Hematopoietic multipotent progenitor cell treated with erythropoietin and hydrocortisone succinate and interleukin-3 and kit ligand, for 4 days (in vitro differentiated cells): ENCODE measurements at places on chromosomes 16 and 17.

- DNase-seq = peak; percentile 31
These were observed 46.7 kb downstream of the SCNN1B start for GRCh38 chr16:23348579-23349469.

GRCh38 chr17:40124279-40125141 is 2.7 kb downstream of the MSL1 start:
- DNase-seq = no peak

GRCh38 chr17:51873302-51873701 is 285.2 kb downstream of the CA10 start:
- DNase-seq = no peak

DNA sequence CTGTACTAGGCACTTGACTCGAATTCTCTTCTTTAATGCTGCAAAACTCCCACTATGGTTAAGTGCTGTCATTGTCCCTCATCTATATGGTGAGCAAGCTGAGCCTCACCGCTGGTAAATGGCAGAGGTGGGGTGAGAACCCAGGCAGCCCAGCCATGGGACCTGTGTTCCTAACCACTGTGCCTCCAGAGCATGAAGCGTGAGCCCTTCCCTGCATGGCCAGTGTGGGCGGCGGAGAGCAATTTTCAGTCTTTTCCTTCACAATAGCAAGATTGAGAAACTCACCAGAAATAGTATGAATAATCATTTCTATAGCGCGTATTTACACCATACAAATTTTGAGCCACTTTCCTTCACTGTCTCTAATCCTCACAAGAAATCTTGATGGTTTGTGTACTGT is 9.2 kb downstream of the BFAR start:
- peak; percentile 58 for DNase-seq

GRCh38 chr17:36124879-36125824 is 21.5 kb downstream of the CCL4 start:
- DNase-seq = no peak

- DNase-seq = peak; percentile 93
These were observed 31.2 kb downstream of the NSMCE1 start for GRCh38 chr16:27237219-27238015.

GRCh38 chr17:16215273-16215964 is at the start of gene NCOR1:
Gene NCOR1 (minus strand): TSS chr17:16215534. CDS start chr17:16194569, 20,965 bp downstream.
- peak; percentile 98 for DNase-seq
